HCEC 1CT (cell line): ENCODE measurements at places on chromosomes 2 and 18.
A peak's percentile ranks its signal among the peaks of the same experiment; 100 is the strongest.

- DNase-seq: peak; percentile 80
Observed at GRCh38 chr2:43269706-43270105, 43.3 kb upstream of the ZFP36L2 start.

DNA sequence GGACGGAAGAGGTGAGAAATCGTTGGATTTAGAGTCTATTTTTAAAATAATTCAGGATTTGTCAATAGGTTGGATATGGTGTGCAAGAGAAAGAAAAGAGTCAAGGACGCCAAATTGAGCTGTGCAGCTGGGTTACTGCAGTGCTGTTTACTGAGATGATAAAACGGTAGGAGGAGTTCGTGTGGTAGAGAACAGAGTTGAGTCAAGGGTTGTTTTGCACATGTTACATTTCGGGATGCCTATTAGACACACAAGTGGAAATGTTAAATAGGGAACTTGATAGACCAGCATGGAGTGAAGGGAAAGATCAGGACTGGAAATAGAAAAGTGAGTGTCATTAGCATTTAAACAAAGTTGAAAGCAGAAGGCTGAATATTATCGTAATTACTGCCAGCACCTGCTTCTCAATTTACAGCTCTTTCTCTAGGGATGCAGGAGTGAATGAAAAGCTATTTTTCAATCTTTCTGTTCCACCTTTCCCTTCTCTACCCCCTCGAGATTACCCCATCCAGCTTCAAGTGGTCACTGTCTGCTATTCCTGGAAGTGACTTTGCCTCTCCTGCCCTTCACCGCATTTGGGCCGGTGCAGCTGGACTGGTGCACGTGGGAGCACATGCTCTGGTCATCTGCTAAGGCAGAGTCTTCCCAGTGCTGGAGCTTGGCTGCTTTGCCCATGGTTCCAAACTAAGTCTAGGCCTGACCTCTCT lies 30.3 kb downstream of the GPR75 start:
- no peak for DNase-seq

- no peak for DNase-seq
Observed at GRCh38 chr2:224271617-224272236, 130.2 kb downstream of the FAM124B start.

DNA sequence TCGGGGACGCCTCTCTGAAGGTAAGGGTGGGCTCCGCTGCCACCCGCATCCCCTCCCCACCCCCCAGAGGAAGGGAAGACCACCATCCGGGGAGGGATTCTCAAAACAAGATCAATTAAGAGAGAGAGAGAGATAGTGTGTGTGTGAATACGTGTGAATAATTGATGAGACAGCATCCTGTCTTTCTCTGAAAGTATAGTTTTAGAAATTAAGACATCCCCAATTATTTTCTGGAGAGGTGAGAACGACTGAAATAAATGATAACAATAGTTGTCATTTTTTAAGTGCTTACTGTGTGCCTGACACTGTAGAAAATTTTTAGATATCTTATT lies 751 bp downstream of the IL18R1 start:
- DNase-seq: no peak

- DNase-seq: no peak
Observed at GRCh38 chr2:59830601-59831000, 722.9 kb downstream of the BCL11A start.

GRCh38 chr2:73210019-73210418 lies 4.0 kb upstream of the SMYD5 start:
- DNase-seq: no peak

DNA sequence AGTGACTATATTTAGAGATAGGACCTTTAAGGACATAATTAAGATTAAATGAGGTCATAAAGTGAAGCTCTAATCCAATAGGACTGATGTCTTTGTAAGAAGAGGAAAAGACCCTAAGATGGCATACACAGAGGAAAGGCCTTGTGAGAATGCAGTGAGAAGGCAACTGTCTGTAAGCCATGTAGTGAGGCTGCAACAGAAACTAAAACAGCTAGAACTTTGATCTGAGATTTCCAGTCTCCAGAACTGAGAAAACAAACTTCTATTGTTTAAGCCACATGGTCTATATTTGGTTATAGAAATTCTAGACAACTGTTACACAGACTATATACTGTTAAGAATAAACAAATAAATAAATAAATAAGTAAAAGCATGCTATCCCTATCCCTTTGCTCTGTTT lies 276.8 kb downstream of the CNTNAP5 start:
- no peak for DNase-seq

- DNase-seq: no peak
Observed at GRCh38 chr2:232322560-232323327, 55.8 kb upstream of the ALPP start.

GRCh38 chr2:206163251-206163880 lies 3.7 kb downstream of the EEF1B2 start:
- DNase-seq: no peak

DNA sequence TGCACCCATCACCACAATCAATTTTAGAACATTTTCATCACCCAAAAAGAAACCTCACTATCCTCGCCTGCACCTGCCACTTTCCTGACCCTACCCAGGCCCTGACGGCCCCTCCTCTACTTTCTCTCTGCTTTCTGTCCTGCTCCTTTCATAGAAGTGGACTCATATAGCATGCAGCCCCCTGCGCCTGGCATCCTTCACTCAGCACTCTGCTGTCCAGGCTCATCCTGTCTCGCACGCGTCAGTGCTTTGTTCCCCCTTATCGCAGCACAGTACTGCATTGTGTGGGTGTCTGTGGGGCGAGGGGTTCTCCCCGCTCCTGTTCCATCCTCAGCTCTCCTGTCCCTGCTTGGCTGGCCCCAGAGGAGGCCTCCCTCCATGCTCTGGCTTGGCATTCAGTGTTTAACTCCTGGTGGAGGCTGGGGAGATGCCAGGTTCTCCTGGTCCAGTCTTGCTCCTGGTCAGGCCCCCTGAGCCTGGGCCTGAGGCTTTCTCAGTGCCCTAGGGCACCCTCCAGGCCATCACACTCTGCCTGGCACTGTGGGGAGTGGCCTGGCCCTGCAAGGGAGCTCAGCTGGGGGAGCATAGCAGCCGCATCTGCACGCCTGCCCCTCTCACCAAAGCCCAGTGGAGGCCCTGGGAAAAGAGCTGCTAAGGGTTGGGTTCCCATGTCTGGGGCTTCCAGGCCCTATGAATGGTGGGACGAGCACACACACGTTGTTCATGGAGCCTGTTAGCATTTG lies 6.6 kb upstream of the TUBB6 start:
- no peak for DNase-seq

- no peak for DNase-seq
Observed at GRCh38 chr2:133993160-133993559, 260.7 kb upstream of the MGAT5 start.

DNA sequence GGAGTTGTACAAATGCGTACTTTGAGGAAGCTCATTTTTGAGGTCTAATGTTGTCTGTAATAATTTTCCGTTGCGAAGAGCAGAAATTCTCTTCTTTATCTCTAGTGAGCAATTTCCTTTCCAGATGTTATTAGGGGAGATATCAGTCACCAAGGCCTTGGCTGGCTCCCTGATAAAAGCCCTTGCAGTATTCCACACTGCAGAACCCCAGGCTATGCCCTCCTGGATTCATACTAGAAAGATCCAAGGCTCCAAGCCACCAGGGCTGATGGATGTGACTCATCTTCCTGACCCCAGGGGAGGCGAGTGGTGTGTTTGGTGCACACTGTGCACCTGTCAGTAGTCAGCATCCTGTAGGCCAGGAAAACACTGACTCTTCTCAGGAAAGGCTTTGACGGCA lies 34.7 kb downstream of the INO80C start:
- DNase-seq: no peak

DNA sequence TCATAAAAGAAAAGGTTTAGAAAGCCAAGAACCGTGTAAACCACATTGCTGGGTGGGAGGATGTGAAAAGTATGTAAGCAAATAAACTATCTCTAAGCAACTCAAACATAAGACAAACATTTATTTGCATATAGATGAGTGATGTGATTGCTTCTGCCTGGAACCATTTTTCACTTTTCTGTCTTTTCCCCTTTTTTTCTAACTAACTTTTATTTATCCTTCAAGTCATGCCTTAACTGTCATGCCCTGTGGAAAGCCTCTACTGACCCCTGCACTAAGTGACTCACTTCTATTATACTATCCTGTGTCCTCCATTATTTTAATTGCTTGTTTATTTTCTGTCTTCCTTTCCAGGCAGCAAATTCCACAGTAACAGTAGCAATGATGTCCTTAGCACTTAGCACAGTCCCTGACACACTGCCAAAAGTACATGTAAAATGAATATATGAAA lies 87.5 kb upstream of the CTAGE1 start:
- peak; percentile 45 for DNase-seq

- no peak for DNase-seq
Observed at GRCh38 chr2:62034715-62035114, 129.2 kb downstream of the COMMD1 start.

DNA sequence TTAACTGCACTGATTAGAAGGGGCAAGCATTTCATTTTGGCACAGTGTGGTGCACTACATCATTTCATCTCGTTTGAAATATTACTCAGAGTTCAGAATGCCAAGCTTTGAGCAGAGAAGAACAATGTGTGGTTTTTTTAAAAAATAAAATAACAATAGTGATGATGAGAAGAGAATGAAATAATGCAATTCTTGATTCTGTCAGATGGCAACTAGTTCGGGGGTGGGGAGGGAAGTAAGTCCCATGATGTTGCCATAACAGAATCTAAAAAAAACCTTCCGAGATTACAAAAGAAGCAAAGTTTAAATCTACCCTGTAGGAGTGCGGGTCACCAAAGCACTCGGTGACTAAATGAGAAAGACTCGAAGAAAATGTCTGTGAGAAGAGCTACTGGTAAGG lies 490.4 kb downstream of the NR4A2 start:
- DNase-seq: no peak

DNA sequence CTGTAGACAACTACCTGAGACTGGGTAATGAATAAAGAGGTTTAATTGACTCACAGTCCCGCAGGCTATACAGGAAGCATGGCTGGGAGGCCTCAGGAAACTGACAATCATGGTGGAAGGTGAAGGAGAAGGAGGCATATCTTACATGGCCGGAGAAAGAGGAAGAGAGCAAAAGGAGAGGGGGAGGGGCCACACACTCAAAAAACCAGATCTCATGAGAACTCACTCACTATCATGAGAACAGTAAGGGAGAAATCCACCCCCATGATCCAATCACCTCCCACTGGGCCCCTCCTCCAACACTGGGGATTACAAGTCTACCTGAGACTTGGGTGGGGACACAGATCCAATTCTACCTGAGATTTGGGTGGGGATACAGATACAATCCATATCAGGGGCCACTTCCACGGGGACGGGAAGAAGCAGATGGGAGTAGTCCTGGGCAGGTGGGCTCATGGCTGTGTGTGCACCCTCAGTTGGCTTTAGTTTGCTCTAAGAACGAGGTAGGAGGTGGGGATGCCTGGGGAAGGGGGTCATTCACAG lies 9.9 kb downstream of the MAB21L4 start:
- no peak for DNase-seq
